ENCODE measurements at places on chromosomes 3 and 15.
A peak's percentile ranks its signal among the peaks of the same experiment; 100 is the strongest.

DNA sequence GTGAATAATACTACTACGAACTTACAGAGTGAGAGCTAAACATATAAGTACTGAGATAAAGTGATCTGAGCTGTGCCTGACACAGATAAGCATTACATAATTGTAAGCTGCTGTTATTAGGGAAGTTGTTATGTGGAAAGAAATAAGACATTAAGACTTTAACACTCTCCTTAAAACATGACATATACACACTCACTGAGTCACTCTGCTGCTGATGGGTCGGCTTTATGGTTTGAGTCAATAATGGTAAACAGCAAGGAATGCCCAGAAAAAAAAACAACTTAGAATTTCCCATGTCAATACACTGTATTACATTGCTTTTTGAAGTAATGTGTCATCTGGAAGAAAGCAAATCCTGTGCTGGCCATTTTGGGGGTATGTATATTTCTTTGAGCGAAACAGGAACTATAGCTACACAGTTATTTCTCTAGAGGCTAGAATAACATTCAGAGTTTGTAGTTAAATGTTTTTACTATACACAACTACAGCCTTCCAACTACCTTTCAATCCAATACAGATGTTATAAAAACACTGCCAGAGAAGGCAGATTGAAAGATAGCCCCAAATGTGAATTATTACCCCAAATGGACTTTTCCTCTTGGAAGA is 22.8 kb upstream of the SPRED1 start:
- no peak for DNase-seq

GRCh38 chr15:86620157-86620556 is 540.5 kb downstream of the AGBL1 start:
- DNase-seq, result no peak

DNA sequence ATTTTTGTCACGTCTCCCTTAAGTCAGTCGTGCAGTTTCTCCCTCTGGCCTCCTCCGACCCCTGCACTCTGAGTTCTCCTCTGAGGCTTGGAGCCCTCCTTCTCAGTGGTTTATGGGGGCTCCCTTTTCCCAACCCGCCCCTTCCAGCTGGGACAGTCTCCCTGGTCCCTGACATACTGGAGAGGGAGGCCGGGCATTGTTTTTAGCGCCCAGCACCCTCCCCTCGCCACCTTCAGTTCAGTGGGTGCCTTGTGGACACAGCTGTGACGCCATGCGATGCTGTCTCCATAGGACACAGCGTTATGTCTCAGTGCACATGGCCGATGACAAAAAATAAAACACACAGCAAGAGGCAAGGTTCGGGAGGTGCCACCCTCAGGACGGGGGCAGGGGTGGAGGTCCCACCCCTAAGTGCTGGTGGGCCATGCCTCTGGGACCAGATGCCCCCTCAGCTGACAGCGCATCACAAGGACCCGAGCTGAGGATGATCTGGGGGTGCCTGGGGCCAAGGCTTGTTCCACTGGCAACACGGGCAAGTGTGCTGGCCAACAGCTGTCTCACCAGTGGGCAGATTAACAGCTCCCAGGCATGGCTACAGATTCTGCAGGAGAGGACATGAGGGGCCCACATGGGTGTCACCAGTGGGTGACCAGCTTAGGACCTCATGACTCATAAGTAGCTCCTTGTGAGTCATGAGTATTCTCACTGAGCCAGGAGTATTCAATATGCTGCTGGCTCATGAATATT is 81.6 kb downstream of the PLXNA1 start:
- peak; percentile 56 for DNase-seq

DNA sequence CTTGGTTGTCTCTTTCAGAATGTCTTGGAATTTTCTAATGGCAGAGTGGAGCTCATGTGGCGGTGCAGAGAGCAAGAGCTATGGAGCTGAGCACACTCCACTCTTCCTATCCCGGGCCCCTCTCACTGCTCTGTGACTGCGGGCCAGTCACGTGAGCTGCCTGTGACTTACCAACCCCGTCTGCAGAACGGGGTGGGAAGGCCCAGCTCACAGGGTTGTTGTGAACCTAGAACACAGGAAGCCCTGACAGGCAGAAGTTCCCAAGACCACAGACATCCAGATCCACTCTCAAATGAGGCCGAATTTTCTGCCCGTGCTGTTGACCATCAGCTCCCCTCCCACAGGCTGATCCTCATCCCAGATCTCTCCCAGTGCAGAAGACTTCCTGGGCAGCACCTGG is 35.5 kb upstream of the PLXNA1 start:
- DNase-seq, result no peak

DNA sequence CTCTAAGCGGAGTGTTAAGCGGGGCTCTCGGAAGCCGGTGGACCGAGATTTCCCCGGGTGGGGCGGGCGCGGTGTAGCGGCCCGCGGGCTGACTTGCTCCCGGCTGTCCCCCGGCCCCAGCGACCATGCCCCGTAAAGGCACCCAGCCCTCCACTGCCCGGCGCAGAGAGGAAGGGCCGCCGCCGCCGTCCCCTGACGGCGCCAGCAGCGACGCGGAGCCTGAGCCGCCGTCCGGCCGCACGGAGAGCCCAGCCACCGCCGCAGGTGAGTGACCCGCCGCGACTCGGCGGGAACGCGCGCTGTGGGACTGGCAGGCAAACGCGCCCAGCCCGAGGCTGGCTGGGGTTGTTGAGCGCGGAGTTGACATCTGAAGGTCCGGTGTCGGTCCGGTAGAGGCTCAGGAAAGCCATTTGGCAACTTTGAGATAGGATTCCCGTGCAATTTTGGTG is 1.3 kb downstream of the SMC4 start:
- no peak for DNase-seq
